ENCODE measurements at places on chromosomes 12 and 14. TPM values are rescaled to one million over a fixed set of nuclear protein-coding genes. Genes with fewer than 3 reads are reported as not detected.

The EML5 gene
- 0.54 TPM for total RNA-seq

The TBX3 gene
- total RNA-seq: 6.6 TPM

DNA sequence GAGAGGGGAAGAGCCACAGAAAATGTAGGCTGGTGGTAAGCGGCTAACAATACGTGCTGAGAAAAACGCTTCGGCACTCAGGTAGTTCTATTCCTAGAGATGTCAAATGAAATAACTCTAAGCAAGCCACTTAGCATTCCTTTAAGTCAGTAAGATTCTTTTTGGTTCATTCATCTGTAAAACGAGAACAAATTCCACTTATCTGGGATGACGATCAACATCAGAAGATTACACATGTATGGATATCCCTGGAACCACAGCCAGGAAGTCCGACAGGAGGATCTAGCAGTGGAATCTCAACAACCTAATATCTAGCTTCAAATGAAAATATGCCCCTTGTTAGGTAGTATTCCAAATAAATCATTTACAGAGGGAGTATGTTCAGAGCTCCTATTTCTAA lies 74.6 kb upstream of the CDKN3 start:
- DNase-seq: no peak

GRCh38 chr12:30263434-30263833 lies 432.2 kb downstream of the IPO8 start:
- DNase-seq: no peak

DNA sequence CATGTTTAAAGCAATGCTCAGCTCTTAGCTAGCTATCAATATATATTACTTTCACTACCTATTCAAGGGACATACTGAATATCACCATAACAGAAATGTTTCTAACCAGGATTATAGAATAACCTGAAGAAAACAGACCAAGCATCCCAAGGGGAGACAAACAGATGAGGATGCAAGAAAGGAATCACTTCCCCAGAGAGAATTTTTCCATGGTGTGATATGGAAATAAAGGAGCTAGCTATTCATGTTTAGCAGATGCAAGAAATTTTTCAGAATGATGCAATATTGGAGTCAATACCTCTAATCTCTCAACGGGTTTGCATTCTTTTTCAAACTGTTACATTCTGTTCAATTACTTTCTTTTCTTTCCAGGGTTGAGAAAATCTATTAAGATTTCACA lies 538.9 kb upstream of the FLRT2 start:
- DNase-seq: no peak

DNA sequence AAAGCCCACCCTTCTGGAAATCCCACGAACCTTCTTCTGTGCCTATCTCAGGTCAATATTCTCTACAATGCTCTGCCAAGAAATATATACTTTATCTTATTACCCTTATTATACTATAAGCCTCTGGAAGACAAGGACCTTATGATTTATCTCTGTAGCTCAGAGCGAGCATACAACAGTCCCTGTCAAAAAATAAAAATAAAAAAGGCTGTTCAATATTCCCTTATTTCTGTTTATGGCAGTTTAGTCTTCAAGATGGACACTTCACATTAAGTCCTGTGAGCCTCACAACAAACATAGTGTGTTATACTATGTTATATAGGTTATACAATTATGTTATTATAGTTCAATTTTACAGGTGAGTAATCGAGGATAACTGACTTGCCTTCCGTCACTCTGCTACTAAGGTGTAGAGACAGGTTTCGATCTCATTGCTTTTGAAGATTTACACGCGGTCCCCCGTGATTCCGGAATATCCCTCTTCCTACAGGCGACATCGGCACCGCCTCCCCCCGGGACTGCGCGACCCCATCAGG lies 562 bp downstream of the EAPP start:
- no peak for DNase-seq
